ENCODE measurements at places on chromosomes 7 and 10.

DNA sequence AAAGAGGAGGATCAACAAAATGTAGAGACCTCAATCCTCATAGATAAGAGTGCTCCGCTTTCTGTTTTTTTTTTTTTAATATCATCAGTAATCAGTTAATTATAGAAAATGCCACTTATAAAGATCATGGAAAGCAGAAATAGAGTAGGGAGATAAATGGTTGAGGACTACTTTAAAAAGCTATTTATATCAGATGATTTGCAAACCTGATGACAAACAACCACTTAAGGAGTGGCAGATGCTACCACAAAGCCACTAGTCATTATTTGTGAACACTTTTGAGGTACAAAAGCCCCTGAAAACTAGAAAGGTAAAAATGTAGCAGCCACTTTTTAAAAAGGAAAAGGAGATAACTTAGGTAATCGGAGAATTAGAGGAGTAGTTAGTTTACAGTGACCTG, 99.0 kb upstream of the CYP26C1 start:
- DNase-seq: no peak

- no peak for DNase-seq
Observed at GRCh38 chr10:124935946-124936345, 6.0 kb upstream of the ZRANB1 start.

GRCh38 chr10:59108296-59108870, 68.1 kb upstream of the PHYHIPL start:
- DNase-seq: no peak

- no peak for DNase-seq
Observed at GRCh38 chr10:101228966-101229265, 347 bp downstream of the LBX1 start.

- no peak for DNase-seq
Observed at GRCh38 chr10:19833170-19833824, 17.1 kb downstream of the PLXDC2 start.

DNA sequence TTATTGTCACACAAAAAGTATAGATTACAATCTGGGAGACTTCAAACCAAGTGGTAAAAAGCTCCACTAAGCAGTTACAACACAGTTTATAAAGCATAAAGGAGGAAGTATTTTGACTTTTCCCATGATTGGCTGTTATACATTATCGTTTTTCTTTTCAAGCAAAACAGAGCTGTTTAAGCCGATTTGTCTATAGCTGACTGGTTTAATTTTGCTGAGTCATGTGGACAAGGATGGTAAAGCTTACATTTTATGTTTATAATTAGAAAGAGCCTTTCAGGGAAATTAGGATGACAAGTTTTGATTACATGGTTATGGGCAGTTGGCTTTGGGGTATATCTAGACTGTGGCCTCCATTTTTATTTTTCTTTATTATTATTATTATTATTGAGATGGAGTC, 152.5 kb upstream of the STK17A start:
- DNase-seq: no peak

DNA sequence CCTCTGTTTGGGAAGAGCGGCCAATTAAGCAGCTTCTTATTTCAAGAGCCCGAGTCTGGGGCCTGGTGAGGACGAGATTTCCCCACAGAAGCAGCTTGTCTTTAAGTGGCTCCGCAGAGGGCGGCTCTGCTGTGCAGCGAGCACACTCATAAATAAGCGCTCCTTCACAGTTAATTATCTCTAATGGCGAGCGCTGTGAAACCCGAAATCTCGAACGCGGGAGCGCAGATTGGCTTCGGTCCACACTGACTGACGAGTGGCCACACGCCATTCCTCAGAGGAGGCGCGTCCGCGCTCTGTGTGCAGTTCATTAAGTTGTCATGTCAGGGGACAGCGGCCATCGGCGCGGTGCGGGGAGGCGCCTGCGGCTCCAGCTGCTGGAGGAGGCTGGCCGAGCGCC, 560.9 kb downstream of the DNAJB6 start:
- no peak for DNase-seq

DNA sequence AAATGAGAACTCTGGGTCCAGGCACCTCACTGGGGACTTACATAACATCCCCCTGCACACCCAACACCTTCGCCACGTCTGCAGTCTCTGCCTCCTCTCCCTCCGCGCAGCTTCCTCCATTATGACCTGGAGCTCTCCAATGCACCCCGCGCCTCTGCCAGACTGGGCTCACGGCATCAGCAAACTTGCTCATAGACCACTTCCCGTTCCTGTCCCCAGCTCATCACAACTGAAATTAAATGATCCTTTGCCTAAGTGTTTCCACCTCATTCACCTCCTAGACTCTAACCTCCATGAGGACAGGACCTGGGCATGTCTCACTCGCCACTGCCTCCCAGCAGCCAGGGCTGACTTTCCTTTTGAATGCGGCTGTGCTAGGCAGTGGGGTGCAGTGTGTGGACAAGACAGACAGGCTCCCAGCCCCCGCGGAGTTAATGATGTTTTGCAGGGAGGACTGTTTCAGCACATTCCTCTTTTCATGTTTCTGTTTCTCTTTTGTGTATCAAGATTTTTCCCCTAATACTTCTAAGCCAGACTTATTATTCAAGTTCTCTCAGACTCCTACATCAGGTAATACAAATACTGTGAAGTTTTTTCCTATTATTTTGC, 18.8 kb downstream of the CHST15 start:
- no peak for DNase-seq

DNA sequence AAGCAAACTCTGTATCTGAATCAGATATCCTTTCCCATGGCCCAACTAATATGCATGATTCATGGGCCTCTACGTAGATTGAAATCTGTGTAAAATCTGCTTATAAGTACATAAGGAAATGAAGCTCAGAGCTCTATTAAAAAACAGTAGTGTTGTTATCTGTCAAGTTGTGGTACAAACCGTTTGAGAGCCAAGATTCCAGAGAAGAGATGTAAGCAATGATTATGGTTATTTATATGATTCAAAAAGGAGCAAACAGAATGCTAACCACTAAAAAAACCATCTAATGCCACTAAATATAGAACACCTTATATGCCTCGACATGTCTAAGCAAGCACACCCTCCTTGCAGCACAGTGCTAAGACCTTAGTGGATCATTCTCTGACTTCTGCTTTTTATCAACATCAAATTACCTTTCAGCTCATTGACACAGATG, 26.6 kb downstream of the RPP38 start:
- DNase-seq: no peak

DNA sequence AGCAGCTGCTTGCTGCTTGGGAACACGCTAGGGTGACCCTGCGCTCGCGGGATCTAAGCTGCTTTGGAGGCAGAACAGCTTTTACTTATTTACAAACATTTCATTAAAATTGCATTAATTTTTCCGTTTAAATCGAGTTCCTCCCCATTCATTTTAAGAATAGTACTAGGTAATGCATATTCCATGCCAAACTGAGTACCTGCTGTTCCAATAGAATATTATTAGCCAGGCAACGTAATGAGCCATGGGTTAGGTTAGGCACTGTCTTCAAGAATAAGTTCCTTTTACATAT, 860 bp downstream of the EXOC6 start:
- no peak for DNase-seq

- DNase-seq: no peak
Observed at GRCh38 chr10:43308986-43309385, 42.1 kb upstream of the RASGEF1A start.

- DNase-seq: no peak
Observed at GRCh38 chr7:142787783-142788182, 17.0 kb downstream of the PRSS2 start.

GRCh38 chr10:48556065-48556464, 48.8 kb downstream of the ARHGAP22 start:
- DNase-seq: no peak

GRCh38 chr10:89853781-89854191, 152.4 kb downstream of the KIF20B start:
- no peak for DNase-seq

GRCh38 chr7:8214244-8214824, 47.6 kb downstream of the ICA1 start:
- no peak for DNase-seq

DNA sequence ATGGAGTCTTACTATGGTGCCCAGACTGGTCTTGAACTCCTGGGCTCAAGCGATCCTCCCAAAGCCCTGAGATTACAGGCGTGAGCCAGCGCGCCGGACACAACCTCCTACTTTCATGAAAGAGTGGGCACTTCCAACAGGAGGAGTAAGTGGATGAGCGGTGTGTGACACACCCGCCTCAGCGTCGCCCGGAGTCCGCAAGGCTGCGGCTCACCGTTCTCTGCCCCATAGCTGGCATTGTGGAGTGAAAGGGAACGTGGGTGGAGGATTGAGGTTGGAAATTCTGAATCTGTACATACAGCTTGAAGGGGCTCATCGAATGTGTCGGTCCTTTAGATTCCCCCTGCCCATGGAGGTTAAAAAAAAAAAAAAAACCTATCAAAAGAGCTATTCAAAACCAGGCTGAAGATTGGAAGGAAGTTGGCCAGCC, 524 bp upstream of the PRXL2A start:
- DNase-seq: no peak

GRCh38 chr10:125482108-125482507, 200.9 kb downstream of the TEX36 start:
- DNase-seq: no peak

DNA sequence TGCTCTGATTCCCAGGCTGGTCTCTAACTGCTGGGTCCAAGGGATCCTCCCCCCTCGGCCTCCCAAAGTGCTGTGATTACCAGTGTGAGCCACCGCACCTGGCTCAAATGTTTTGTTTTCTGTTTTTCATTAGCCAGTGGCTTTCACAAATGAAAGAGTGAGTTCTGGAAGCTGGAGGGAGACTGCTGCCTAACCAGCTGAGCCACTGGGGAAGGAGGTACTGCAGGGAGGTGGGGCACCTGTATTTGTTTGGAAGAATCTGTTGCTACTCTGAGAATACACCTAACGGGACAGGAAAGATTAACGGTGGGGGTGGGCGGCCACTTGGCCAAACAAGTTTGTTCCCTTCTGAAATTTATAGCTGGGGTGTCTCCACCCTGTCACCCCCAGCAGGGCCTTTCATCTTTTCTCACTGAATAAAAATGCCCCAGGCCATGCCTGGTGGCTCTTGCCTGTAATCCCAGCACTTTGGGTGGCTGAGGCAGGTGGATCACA, 4.7 kb downstream of the STOX1 start:
- no peak for DNase-seq

DNA sequence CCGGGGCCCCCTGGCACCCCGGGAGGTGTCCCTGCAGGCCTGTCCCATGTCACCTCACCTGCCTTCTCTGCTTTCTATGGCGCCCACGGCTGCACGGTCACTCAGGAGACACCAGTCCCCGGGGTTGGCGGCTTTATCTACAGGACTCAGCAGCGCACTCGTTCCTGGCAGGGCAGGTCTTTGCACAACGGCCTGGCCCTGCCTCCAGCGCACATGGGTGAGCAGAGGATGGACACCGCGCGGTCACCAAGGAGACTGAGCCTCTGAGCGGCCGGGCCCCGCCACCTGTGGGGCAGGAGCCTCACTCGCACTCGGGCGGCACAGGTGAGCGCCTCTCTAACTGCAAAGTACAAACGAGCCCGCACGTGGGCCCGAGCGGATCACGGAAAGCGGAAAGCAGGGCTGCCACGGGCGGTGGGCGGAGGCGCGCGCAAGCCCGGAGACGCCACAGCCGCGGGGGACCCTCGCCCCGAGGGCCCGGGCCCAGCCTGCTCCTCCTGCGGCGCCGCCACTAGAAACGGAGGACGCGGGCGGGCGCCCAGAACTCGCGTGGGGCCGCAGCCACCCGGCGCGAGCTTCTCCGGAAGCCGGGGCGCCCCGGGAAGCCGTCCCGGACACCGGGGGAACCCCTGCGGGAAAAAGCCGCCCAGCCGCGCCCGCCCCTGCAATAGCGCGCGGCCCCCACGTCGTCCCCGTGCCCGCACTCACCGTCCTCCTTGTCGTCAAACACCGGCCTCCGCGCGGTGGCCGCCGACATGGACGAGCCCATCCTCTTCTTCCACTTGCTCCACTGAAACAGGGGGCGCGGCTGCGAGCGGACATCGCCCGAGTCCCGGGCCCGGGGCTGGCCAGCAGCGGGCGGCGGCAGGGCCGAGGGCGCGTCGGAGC, 642 bp downstream of the STK32C start:
- no peak for DNase-seq

DNA sequence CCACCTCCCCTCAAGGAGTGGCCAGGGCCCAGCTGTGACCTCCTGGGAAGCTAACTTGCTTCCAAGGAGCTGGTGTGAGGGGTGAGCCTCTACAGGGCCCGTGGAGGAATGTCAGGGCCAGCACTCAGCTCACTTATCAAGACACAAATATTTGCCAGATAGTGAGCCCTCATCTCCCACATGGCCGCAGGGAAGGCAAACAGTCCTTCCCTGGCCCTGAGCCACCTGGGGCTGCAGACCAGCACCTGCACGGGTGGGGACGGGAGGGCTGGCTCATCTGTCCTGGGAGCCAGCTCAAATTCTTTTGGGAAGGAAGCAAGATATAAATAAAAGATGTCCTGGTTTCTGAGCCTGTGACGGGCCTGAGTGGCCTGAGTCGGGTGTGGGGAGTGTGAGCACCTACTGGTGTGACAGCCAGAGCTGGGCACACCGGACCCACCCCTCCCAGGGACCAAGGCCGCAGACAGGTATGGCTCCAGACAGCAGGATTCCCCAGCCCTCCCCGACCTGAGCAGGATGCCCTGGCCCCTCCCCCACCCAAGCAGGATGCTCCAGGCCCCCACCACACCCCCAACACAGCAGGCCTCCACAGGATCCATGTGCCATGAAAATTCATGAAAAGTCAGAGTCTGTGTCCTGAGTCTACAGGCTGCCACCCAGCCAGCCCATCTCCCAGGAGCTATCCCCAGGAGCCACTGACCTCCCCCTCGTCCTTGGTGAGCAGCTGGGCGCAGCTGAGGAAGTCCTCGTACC, 148.0 kb downstream of the MAPK8 start:
- no peak for DNase-seq

DNA sequence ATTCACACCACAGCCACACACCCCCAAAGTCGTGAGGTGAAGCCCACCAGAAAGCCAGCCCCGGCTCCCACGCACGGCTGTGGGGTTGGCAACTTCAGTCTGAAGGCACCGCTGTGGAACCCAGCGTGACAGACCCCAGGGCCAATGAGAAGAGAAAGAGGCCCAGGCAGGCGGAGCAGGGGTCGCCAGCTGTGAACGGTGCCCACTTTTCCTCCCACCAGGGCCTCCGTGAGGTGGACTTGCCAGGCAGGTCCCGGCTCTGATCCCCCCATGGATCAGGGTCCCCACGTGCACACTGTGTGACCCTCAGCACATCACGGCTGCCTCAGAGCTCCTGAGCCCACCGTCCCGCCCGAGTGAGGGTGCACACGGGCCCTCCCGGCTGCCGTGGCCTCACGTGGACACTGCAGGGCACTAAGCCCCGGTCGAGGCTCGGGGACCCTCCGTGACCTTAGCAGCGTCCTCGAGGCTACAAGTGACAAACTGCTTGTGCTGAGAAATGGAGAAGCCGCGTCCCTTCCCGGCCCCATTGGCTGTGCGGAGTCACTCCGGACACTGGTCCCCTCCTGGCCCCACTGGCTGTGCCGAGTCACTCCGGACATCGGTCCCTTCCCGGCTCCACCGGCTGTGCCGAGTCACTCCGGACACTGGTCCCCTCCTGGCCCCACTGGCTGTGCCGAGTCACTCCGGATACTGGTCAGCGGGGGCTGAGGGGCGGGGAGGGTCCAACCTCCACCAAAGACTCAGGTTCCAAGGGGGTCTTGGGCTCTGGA, 72.4 kb upstream of the PDGFA start:
- DNase-seq: no peak

Measured in T follicular helper cell (primary cell).